Upper lobe of right lung (tissue), 1 donor: ENCODE measurements at places on chromosomes 6 and 20.

- no peak overlapping the region for H3K27ac ChIP-seq
- no peak overlapping the region for H3K4me3 ChIP-seq
- H3K27me3 ChIP-seq: no peaks in the 10 kb centered on the region
- no peak for DNase-seq
Measured at GRCh38 chr6:149755300-149756260, 6.0 kb downstream of the PCMT1 start.

GRCh38 chr6:137387096-137387764 is 107.0 kb downstream of the OLIG3 start:
- H3K27ac ChIP-seq: no peak overlapping the region
- no peaks in the 10 kb centered on the region for H3K27me3 ChIP-seq
- H3K4me1 ChIP-seq: peaks cover 5% of the 10 kb centered on the region
- H3K4me3 ChIP-seq: no peak overlapping the region
- no peaks in the 10 kb centered on the region for H3K36me3 ChIP-seq

DNA sequence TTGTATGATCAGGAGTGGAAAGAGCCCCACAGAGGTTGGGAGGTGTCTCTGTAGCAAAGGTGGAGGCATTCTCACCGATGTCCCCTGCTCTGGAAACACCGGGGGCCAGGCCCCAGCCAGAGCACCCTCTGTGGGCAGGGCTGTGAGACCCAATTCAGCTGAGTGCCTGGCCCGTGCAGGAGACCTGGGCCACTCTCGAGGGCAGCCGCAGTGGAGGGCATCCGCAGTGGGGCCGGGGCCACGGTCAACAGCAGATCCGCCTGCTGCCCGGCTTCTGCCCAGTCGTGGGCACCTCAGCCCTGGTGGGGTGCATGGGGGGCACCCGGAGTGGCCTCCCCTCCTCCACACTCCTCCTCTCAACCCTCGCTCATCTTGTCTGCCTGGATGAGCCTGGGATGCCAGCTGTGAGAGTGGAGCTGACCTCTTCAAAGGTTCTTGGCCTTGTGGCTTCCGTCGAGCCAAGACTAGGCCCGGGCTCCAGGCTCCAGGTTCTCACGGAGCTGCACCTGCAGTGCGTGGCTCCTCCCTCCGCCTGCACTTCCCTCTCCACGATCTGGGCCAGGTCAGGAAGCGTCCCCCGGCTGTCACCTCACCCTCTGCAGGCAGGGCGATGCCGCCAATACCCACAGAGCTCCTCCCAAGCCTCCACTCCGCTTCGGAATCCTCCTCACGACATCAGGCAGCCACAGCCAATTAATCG is 134.8 kb downstream of the TAF4 start:
- H3K36me3 ChIP-seq: no peaks in the 10 kb centered on the region
- H3K4me3 ChIP-seq: no peak overlapping the region
- no peaks in the 10 kb centered on the region for H3K27me3 ChIP-seq
- no peaks in the 10 kb centered on the region for H3K4me1 ChIP-seq

GRCh38 chr6:10300071-10300470 is 114.8 kb downstream of the TFAP2A start:
- no peaks in the 10 kb centered on the region for H3K36me3 ChIP-seq
- no peak overlapping the region for H3K27ac ChIP-seq
- no peak for DNase-seq
- no peaks in the 10 kb centered on the region for H3K4me1 ChIP-seq
- no peaks in the 10 kb centered on the region for H3K27me3 ChIP-seq

DNA sequence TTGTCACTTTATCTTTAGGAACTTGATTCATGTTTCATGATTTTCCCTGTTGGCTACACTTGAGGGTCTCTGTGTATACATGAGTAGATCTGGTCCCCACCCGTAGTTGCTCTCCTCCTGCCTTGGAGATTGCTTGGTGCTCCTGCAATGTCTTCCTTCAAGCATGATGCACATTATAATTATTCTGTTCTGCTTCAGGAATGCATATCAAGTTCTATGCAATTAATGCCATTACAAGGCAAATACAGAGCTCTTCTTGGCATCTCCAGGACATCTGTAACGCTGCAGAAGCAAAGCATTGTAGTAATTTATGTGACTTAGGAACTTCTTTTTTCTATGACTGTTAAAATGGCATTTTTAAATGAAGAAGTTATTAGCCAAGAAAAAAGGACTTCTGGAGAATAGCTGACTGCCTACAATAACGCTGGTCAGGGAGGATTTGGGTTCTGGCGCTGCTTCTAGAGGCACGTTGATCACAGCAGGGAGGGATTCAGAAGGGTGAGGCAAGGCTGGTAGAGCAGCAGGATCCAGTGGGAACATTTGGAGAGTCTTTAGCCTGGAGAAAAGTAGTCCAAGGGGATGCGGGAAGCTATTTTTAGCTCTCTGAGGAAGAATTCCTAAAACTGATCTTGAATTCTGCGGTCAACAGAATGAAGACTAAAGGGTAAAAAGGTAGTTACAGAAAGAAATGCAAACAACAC is 203.6 kb downstream of the PLCB1 start:
- H3K4me3 ChIP-seq: no peak overlapping the region
- no peaks in the 10 kb centered on the region for H3K36me3 ChIP-seq
- no peak overlapping the region for H3K27ac ChIP-seq
- no peaks in the 10 kb centered on the region for H3K4me1 ChIP-seq

DNA sequence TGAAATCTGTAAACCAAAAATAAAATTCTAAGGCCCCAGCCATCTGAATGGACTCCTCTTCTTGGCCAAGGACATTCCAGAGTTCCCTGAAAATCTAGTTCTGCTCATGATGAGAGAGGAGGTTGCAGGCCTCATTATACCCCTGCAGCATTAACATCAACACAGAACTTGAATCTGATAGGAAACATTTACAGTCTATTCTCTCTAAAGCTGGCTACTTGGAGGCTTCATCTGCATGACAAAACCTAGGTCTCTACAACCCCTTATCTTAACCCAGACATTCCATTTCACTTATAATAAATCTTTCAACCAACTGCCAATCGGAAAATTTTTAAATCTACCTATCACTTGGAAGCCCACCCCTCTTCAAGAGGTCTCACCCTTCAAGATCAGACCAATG is 15.7 kb downstream of the RTN4IP1 start:
- no peak for DNase-seq
- no peak overlapping the region for H3K27ac ChIP-seq
- no peaks in the 10 kb centered on the region for H3K36me3 ChIP-seq
- no peaks in the 10 kb centered on the region for H3K4me1 ChIP-seq
- no peaks in the 10 kb centered on the region for H3K27me3 ChIP-seq

DNA sequence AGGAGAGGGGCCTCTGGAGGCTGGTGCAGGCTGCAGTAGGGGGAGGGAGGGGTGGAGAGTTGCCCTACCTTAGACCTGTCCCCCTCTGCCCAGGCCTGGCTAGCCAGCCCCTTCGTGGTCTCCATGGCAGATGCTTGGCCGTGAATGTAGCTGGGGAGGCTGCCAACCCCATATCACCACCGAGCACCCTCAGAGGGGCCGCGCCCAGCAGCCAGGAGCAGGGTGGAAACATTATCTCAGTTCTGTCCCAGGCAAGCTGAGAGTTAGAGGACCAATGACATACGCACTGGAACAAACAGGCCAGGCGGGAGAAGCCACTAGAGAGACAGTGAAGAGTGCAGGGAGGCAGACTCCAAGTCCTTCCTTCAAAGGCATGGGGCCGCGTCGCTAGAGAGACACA is 66.5 kb downstream of the LRFN2 start:
- H3K4me1 ChIP-seq: no peaks in the 10 kb centered on the region
- H3K4me3 ChIP-seq: no peak overlapping the region
- peaks cover 16% of the 10 kb centered on the region for H3K27me3 ChIP-seq
- DNase-seq: no peak

DNA sequence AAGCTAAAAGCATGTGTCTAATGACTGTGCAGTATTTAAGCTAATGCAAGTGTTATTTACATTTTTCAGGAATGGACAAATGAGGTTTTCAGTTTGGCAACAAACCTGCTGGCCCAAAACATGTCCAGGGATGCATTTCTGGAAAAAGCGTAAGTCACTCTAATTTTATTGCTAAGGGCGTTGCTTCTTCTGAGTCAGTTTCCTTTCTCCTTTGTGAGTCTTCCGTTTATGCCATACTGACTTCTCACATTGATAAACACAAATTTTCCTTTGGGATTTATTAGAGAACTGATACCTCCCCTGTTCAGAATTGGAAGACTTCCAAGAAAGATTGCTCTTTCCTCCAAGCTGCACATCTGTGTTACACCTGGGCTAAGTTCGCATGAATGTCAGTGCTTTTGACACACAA is 422.9 kb upstream of the PLCB4 start:
- no peak for DNase-seq
- H3K4me3 ChIP-seq: no peak overlapping the region
- H3K36me3 ChIP-seq: no peaks in the 10 kb centered on the region
- no peaks in the 10 kb centered on the region for H3K4me1 ChIP-seq
- no peaks in the 10 kb centered on the region for H3K27me3 ChIP-seq
- H3K27ac ChIP-seq: no peak overlapping the region

DNA sequence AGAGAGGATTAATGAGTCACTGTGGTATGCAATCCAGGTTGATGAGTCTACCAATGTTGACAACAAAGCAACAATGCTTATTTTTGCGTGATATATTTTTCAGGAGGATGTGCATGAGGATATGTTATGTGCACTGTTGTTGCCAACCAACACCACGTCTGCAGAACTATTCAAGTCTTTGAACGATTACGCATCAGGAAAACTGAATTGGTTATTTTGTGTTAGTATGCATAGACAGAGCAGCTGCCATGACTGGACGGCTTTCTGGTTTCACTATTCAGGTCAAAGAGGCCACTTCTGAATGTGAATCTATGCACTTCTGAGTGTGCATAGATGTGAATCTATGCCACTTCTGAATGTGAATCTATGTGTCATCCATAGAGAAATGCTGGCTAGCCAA is 134.0 kb upstream of the GRIK2 start:
- H3K4me1 ChIP-seq: no peaks in the 10 kb centered on the region
- H3K36me3 ChIP-seq: no peaks in the 10 kb centered on the region
- no peak overlapping the region for H3K4me3 ChIP-seq
- DNase-seq: no peak
- no peaks in the 10 kb centered on the region for H3K27me3 ChIP-seq
- H3K27ac ChIP-seq: no peak overlapping the region

DNA sequence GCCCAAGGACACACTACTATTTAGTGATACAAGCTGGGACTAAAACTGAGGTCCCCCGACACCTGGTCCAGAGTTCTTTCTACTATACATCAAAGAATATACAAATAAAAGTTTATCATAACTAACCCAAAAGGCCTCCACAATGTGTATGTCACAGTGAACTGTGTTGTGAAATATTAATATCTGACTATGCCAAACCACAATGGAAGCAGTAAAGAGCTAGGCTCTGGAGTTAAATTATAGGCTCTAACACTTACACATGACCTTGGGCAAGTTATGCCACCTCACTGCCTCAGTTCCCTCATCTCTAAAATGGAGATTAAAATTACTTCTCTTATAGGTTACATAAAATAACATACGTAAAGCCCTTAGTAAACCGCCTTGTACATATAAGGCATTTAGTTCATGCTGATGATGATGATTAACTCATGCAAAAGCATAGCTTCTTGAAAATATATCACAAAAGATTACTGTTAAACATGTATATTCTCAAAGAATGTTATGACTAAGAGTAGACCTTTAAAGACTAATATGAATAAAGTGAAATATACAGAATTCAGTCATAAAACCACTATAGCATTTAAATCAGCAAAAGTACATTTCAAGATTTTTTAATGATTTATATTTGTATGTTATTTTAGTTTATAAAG is 5.7 kb downstream of the SUPT3H start:
- H3K36me3 ChIP-seq: no peaks in the 10 kb centered on the region
- H3K27me3 ChIP-seq: no peaks in the 10 kb centered on the region

DNA sequence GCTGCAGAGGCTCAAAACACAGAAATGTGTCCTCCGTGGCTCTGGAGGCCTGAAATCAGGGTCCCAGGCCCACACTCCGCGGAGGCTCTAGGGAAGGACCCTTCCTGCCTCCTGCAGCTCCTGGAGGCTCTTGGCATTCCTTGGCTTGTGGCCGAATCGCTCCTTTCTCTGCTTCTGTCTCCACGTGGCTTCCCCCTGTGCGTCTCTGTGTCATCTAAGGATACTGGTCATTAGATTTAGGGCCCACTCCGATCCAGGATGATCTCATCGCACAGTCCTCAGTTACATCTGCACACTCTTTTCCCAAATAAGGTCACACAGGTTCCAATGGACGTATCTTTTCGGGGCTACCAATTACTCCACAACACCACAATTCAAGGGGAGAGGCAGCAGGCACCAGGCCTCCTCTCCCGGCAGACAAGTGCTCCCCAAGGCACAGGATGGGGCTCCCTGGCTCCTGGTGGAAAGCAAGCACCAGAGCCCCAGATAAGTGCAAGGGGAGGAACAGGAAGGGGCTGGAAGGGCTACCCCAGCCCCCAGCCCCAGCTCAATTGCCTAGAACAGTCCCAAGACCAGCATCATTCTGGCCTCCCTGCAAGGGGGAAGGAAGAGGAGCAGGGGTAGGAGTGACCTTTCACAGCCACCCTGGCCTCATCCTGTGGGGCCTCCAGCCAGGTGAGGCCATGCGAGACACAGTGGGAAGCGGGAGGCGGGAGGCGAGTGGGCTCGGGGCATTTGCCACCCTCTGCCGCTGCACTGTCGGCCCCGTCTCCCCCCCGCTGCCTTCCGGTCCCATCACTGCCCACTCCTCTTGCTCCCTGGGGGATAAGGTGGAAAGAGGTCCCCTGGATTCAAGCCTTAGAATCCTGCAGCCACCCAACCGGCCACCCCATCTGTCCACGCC is 16.3 kb downstream of the NTSR1 start:
- no peaks in the 10 kb centered on the region for H3K36me3 ChIP-seq
- peaks cover 6% of the 10 kb centered on the region for H3K4me1 ChIP-seq
- H3K4me3 ChIP-seq: no peak overlapping the region

GRCh38 chr20:62828511-62829230 is 11.8 kb downstream of the COL9A3 start:
- no peak overlapping the region for H3K4me3 ChIP-seq
- no peak overlapping the region for H3K27ac ChIP-seq
- no peaks in the 10 kb centered on the region for H3K27me3 ChIP-seq
- no peak for DNase-seq
- H3K4me1 ChIP-seq: peaks cover 10% of the 10 kb centered on the region
- no peaks in the 10 kb centered on the region for H3K36me3 ChIP-seq

GRCh38 chr20:25044660-25045342 is 13.1 kb downstream of the ACSS1 start:
- H3K27ac ChIP-seq: peak overlapping the region; percentile 24
- H3K27me3 ChIP-seq: no peaks in the 10 kb centered on the region
- peak; percentile 46 for DNase-seq
- peaks cover 59% of the 10 kb centered on the region for H3K4me1 ChIP-seq
- H3K36me3 ChIP-seq: peaks cover 19% of the 10 kb centered on the region
- H3K4me3 ChIP-seq: no peak overlapping the region

DNA sequence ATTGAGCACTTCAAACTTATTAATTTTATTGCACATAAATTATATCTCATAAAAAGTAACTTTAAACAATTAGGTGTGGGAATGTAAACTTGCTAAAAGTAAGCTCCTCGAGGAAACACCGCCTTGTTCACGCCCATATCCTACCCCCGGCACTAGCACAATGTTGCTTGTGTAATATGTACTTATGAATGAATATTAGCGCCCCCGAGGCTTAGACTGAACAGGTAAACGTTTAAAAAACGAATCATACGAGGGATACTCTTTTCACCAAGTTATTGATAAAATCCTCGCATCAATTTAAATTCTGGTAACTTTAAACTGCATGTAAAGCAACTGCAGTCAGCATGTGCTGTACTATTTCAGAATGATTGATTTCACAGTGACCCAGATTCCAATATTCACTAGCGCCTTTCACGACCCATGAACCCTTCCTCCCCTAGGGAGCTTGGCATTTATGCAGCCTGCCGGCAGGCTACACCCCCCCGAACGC is 637 bp downstream of the TFB1M start:
- peak overlapping the region; percentile 90 for H3K27ac ChIP-seq
- H3K4me3 ChIP-seq: peak overlapping the region; percentile 78
- peaks cover 9% of the 10 kb centered on the region for H3K4me1 ChIP-seq
- H3K36me3 ChIP-seq: peaks cover 17% of the 10 kb centered on the region
- no peaks in the 10 kb centered on the region for H3K27me3 ChIP-seq
- no peak for DNase-seq

GRCh38 chr6:126821706-126822105 is 296.8 kb upstream of the RSPO3 start:
- no peaks in the 10 kb centered on the region for H3K4me1 ChIP-seq
- H3K27ac ChIP-seq: no peak overlapping the region
- H3K36me3 ChIP-seq: no peaks in the 10 kb centered on the region
